Renal cortical epithelial cell (primary cell): ENCODE measurements at places on chromosomes 1 and 21.

DNA sequence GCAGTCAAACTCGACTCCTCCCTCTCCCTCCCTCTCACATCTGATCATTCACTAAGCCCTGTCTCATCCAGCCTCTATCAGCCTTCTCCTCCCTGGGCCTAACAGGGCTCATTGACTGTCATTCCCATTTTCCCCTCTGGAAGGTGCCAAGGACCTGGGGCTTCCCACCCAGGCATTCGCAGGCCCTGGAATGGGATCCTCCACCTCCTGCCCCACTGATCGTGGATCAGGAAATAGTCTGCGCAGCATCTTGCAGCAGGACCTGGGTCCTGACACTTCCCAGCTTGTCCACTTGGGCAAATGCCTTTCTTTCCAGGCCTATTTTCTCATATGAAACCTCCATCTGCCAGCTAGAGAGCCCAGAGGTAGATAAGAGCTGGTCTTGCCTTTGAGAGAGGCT is 71.2 kb upstream of the ZC3H12A start:
- no peak for DNase-seq

- DNase-seq = no peak
These were observed 17.5 kb upstream of the YTHDF2 start for GRCh38 chr1:28719332-28719619.

DNA sequence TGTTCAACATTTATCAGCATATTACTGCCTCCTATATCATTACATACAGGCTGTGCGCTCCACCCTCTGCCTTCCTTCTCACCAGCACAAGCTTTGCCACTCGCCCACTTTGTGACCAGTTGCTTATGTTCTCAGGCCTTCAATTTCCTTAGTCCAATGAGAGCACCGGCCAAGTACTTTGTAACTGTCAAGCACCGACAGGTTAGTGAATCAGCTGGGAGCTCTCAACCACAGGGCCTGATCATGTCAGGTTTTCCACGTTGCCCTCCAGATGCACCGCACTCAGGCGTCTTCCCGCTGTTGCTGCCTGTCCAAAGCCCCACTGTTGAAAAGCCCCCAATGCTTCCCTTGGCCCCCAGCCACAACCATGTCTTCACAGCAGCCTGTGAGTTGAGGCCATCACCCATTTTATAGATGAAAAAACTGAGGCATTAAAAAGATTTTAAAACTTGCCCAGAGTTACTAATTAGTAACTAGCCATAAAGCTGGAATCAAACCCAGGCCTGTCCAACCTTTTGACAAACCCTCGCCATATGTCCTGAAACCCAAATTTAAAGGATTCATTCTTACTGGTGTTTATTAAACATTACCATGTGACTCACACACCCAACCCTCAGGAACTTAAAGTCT is 3.4 kb upstream of the KCNN3 start:
- no peak for DNase-seq

- no peak for DNase-seq
These were observed 81.4 kb upstream of the CNIH3 start for GRCh38 chr1:224534731-224535130.

- peak; percentile 73 for DNase-seq
These were observed 36.3 kb downstream of the KCNJ15 start for GRCh38 chr21:38293113-38293512.

DNA sequence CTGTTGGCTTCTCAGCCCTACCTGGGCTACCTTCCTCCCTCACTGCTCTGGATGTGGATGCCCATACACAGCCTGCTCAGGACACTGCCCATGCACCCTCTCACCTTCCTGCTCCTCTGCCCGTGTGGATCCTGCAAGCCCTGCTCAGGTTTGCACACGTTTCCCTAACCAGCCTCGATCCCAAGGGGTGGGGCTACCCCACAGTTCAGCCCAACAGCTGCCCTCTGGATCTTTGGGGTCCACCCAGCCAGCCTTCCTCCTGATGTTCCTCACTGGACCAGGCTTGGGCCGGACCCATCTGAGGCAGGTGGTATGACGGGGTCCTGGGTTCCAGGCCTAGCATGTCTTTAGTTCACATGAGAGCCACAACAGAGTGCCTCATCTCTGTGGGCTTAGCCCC is 4.7 kb downstream of the TMEM54 start:
- no peak for DNase-seq

GRCh38 chr21:37244501-37245095 is 22.5 kb downstream of the VPS26C start:
- no peak for DNase-seq

GRCh38 chr1:31373056-31373896 is at the start of gene FABP3:
Gene FABP3, minus strand, starts transcription at chr1:31373076. Its CDS starts 62 bp downstream, at chr1:31373014.
- DNase-seq = peak; percentile 59

DNA sequence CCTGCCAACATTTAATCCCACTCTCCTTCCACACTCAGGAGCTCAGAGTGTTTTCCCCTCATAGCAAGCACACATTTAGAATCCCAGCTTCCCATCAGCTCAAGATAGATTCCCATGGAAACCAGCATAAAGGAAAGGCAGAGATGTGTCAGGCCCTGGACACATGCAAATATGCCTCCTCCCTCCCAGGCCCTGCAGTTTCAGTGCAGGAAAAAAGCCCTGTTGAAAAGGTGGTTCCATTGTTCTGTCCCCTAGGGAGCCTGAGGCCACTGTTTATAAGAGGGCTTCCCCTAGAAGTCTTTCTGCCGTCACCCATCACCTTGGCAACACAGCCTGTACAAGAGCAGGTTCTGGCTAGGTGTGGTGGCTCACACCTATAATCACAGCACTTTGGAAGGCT is 3.6 kb downstream of the CACNA1S start:
- peak; percentile 4 for DNase-seq

DNA sequence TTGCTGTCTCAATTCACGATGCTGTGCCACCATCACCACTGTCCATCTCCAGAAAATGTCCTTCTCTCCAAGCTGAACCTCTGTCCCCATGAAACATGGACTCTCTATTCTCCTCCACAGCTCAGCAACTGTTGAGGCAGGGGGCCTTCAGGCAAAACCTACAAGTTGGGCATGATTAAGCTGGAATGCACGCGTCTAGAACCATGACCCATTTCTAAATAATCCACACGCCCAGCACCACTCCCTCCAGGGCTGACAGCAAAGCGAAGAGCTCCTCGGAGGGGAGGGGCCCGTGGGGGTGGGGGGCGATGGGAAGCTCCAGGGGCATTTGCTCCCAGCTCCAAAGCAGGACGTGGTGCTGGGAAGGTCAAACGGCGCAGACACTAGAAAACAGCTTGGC is 3.3 kb upstream of the HES5 start:
- DNase-seq = peak; percentile 59

DNA sequence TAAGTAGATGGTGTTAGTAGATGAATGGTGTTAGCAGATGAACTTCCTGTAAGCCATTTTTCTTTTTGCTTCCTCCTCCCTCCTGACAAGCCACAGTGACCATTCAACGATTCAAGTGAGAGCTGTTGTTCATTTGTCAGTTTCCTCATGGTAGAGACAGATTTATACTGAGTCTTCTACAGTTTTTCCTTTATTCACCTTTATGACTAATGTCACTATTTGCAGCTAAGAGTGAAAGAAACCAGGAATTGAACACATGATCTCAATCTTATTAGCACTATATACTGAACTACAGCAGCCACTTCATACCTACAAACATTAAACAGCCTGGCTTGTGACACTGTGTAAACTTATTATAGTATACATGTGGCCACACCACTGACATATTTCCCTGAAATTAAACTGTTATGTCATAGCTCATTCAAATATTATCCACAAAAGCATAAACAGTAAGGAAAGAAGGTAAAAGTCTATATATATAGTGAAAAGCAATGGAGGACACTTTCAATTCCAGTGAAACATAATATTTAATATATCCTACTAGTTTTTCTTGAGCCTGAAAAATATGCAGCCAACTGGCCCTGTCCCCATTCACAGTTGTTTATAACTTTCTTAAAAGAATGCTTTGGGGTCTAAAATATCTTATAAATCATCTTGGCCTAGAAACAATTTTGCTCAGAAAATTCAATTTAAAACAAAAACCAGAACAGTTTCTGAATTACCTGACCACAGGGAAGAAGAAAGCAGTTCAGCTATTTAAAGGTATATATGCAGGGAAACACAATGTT is 566.9 kb upstream of the ZRANB2 start:
- no peak for DNase-seq

DNA sequence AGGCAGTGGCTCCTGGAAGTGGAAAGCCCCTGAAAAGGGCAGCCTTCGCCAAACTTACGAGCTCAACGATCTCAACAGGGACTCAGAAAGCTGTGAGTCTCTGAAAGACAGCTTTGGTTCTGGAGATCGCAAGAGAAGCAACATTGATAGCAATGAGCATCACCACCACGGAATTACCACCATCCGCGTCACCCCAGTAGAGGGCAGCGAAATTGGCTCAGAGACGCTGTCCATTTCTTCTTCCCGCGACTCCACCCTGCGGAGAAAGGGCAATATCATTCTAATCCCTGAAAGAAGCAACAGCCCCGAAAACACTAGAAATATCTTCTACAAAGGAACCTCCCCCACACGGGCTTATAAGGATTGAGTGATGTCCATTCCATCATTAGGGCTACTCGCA is 42.4 kb downstream of the PLPPR4 start:
- no peak for DNase-seq
